ENCODE measurements at places on chromosomes 2 and 18.

- DNase-seq, result no peak
These were observed 300.3 kb downstream of the MTX2 start for GRCh38 chr2:176569574-176569973.

GRCh38 chr2:224069172-224069571, 30.1 kb upstream of the SERPINE2 start:
- no peak for DNase-seq

DNA sequence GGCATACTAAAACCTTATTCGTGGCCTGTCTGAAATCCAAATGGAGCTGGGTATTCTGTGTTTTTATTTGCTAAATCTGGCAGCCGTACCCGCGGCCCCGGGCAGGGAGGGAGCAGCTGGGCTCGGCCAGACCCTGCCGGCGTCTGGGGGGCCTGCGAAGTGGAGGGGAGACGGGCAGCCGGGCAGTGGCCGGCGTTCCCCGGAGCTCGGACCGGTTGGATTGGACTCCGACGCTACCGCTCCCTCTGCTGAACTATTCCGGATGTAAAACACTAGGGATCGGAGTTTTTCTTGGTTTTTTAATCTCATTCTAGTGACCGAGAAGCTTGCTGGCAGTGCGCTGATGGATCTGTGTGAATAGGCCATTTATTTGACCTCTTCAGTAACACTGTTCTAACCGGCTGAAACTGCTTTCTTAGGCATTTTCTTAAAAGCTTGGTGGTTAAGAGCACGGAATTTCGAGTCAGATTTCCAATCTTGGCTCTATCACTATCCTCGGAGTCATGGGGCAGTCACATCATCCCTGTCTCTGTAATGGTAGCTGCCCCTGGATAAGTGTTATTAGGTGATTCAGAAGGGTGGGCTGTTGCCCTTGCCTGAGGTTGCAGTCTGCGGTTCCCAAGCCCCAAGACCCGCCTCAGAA, 694 bp downstream of the UNC50 start:
- DNase-seq, result peak; percentile 28

GRCh38 chr2:158967731-158968395, 577 bp upstream of the TANC1 start:
- DNase-seq, result peak; percentile 41

- DNase-seq, result no peak
These were observed 31.4 kb downstream of the CCDC93 start for GRCh38 chr2:117982376-117983033.

- DNase-seq, result no peak
These were observed 62.6 kb upstream of the HS6ST1 start for GRCh38 chr2:128380961-128381938.

DNA sequence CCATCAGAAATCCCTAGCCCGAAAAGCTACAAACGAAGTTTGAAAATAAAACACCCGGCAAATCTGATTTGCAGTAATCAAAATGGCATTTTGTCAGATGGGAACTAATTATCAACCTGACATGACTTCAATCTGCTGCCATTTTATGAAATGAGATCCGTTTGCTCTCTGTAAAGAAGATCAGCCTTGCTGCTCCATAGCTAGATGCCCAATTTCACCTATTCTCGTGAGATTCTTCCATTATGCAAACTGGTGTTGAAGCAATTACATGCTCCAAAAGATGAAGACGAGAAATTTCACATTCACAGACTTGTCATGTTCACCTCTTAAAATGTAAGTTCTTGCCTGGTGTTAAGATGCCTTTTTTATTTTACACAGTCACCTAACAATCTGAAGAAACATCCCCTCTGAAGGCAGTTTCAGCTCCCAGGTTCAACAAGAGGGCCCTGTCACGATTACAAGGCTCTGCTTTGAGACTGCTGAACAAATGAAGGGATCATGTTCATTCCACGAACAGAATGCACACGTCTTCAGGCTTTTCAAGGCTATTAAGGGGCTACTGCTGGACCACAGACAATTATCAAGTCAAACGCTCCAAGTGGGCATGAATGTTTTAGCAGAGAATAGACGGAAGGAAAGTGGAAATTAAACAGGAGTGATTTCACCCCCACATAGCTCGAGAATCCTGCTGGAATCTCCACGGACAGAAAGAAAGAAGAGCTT, 172.6 kb upstream of the PID1 start:
- no peak for DNase-seq
